ENCODE measurements at places on chromosomes 16 and 17.

DNA sequence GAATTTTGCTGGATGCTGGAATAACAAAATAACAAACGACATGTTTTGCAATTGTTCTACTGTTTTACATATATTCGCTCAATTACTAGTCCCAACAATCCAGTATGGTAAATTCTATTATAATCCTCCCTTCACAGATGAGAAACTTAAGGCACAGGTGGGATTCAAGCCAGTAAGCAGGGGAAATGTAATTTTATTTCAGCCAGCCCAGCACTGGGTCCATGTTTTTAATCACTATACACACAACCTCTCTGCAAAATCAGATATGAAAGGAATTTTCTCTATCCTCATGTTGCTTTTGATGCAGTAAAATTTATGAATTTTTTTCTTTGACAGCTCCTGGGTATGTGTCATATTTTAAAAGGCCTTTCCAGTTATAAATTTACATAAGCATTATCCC is 4.4 kb downstream of the KRTAP4-5 start:
- no peak for DNase-seq

GRCh38 chr16:50679266-50679665 is 1.8 kb downstream of the SNX20 start:
- no peak for DNase-seq

DNA sequence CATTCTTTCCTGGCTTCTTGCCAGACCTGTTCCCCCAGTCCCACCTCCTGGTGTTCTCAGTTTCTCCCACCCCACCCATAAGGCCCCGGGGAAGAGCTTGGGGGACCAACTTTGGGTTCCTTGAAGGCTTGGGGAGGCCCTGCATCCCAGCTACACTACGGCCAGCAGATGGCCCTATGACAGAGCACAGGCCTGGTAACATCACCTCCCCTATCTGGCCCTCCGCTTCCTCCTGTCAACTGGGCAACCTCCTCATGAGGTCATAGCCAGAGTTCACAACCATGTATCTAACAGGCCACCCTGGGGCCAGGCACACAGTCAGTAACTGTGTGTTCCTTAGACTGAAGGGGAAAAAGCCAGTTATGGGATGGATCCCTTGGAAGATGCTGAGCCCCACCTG is 31.4 kb downstream of the MYO15A start:
- DNase-seq: no peak

GRCh38 chr16:56800355-56800754 is 64.7 kb upstream of the SLC12A3 start:
- DNase-seq: no peak

- DNase-seq: peak; percentile 28
These were observed 134.4 kb downstream of the SKAP1 start for GRCh38 chr17:48295362-48296288.

- no peak for DNase-seq
These were observed 31.9 kb upstream of the ACSF3 start for GRCh38 chr16:89061590-89062380.

DNA sequence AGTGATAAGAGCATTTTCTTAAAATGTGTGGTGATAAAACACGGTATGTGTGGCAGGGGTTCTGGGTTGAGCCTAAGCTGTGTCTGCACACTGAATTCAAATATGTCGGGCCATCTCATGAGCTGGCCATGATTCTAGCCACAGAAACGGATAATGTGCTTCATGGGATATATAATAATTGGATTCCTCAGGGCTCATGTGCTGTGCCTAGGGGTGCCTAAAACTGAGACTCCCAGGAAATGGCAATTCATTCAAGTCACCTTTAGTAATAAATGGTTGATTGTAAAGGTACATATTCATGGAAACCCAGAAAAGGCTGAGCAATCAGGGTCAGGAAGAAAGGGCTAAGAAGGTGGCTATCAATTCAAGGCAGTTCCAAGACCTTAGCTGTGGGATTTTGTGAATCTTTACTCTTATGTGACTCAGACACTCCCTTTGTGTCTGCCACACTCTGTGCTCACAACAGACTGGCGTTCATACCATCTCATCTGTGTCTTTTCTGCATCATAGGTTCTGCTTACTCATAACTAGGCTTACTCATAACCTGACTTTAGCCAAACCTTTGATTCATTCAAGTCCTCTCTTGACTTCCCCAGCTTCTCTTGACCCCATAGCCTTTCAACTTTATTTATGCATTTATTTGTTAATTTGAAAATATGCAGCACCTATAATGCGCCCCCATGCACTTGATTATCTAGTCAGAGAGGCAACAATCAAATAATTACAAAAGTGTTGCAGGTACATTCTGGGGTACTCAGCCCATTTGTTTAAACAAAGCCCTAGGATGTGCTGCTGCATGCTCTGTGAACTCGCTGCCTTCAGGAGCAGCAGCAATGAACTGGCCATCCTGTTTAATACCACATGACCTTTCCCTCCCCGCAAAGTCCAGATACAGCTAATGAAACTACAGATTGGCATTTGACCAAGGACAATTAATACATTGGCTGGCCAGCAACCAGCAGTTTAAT is 28.4 kb upstream of the MED13 start:
- DNase-seq: no peak

DNA sequence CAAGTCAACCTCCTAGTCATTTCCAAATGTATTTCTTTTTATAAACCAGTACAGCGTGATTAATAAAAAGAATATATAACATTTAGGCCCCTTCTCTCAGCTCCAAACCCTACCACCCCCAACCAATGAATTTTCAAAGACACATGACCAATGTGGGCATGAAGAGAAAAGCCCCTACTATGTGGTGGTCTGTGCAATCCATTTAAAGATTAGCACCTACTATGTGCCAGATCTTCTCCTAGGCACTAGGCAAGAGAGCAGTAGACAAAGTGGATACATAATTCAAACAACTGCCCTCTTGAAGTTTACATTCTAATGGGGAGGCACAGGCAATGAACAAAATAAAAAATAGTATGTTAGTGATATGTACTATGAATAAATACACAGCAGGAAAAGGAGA is 19.4 kb downstream of the AXIN2 start:
- no peak for DNase-seq

DNA sequence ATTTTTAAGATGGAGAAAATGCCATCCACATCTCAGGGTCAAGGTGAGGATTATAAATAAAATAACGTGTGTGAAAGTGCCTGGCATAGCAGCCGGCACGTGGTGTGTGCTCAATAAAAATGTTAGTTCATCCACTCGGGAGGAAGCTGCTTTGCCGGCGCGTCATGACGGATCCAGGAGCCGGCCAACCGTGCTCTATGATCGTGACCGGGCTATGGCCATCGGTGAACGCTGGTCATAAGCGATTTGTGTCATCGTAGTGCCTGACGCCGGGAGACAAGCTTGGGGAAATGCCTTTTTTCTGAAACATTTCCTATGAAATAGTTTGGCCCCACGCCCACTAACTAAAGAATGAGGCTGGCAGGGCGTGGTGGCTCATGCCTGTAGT is 74.0 kb downstream of the CMC2 start:
- DNase-seq: no peak

Data from NCI-H526 treated with DMSO at 0.1 percent for 48 hours (cell line).